Mesendoderm (in vitro differentiated cells): ENCODE measurements at places on chromosomes 1 and 21.

GRCh38 chr1:68384872-68385411 is 64.8 kb downstream of the RPE65 start:
- DNase-seq = no peak

GRCh38 chr1:29470087-29470787 is 233.9 kb downstream of the PTPRU start:
- DNase-seq = peak; percentile 20

- DNase-seq = no peak
Observed at GRCh38 chr1:173495609-173496267, 18.6 kb downstream of the PRDX6 start.

- DNase-seq = peak; percentile 53
Observed at GRCh38 chr1:99652881-99653281, 7.0 kb downstream of the PALMD start.

- DNase-seq = no peak
Observed at GRCh38 chr1:40839943-40840335, 22.2 kb downstream of the CITED4 start.

- no peak for DNase-seq
Observed at GRCh38 chr1:193417403-193417802, 231.0 kb upstream of the B3GALT2 start.

- no peak for DNase-seq
Observed at GRCh38 chr1:24708938-24709337, 36.3 kb upstream of the CLIC4 start.

DNA sequence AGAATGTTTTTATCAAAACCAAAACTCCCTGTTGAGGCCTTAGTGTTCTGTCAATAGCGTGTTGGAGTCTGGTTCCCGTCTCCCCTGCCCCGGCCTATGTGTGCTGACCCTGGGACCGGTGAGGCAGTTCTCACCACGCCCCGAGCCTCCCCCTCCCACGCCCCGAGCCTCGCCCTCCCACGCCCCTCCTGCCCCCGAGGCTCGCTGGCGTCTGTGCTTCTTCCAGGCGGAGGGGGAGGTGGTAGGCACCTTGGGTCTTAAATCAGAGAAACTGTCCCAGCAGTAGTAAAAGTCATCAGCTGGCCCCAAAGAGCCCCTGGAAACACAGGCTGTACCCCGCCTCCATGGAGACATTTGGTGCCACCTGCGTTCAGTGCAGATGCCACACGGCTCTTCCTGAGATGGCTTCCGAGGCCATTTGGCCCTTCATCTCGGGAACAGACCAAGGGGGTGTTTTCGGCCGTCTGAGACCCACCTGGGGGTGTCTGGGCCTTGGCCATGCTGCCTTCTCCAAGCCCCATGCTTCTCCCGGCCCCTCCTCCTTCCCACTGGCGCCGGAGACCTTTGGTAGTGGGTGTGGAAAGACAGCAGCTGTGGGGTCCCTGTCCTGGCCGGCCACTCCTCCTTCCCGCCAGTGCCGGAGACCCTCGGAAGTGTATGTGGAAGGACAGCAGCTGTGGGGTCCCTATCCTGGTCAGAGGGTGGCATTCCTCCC is 44.7 kb downstream of the SKI start:
- no peak for DNase-seq

DNA sequence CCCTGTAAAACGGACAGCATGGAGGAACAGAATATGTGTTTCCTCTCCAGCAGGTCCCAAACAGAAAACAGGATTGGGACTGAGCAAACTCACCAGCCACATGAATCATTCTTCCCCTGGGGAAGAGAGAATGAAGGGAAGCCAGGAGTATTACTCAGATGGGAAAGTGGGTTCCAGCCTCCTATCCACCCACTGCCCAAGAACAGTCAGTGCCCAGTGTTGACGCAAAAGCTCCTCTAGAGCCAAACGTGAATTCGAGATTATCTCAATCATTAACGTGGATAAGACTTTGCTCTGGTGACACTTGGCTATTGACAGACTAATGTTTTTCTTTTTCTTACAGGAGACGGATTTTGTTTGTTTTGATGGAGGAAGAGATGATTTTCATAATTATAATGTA is 9.3 kb downstream of the MIA3 start:
- no peak for DNase-seq

DNA sequence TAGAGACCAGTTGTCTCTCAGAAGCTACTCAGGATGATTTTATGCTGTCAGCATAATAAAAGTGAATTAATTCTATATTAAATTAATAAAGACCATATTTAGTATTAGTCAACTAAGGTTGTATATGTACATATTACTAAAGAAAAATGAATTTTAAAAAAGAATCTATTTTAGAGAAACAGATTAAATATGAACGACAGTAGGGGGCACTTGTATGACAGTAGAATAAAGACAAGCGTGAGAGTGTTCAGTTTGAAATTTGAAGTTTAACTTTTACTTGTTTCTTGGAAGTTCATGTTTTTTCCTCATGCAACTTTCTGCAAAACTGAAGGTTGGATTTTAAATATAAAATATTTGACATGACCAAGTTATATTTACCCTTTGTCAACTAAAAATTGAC is 67.9 kb upstream of the MACF1 start:
- DNase-seq = no peak

GRCh38 chr1:66331658-66332547 is 202.1 kb upstream of the SGIP1 start:
- DNase-seq = peak; percentile 94

- no peak for DNase-seq
Observed at GRCh38 chr1:228150120-228150460, 360 bp downstream of the GJC2 start.

GRCh38 chr1:170664828-170665612 is 1.1 kb downstream of the PRRX1 start:
- peak; percentile 52 for DNase-seq

- DNase-seq = no peak
Observed at GRCh38 chr1:234645474-234645953, 35.5 kb upstream of the IRF2BP2 start.

DNA sequence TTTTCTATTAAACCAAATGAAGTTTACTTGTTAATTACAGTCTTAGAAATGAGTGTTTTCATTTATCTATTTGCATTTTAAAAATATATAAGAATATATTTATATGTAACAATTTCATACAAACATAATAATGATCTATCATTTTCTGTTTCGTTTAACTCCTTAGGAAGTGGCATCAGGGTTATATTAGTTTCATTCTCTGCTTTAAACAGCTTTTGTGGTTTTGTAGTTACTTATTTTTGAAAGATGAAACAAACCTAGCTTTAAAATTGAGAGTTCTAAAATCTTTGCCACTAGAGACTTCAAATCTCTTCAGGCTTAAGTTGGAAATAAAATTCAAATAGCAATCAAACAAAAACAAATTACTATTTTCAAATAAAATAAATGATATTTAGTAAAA is 2110.6 kb downstream of the MRPL39 start:
- DNase-seq = no peak

DNA sequence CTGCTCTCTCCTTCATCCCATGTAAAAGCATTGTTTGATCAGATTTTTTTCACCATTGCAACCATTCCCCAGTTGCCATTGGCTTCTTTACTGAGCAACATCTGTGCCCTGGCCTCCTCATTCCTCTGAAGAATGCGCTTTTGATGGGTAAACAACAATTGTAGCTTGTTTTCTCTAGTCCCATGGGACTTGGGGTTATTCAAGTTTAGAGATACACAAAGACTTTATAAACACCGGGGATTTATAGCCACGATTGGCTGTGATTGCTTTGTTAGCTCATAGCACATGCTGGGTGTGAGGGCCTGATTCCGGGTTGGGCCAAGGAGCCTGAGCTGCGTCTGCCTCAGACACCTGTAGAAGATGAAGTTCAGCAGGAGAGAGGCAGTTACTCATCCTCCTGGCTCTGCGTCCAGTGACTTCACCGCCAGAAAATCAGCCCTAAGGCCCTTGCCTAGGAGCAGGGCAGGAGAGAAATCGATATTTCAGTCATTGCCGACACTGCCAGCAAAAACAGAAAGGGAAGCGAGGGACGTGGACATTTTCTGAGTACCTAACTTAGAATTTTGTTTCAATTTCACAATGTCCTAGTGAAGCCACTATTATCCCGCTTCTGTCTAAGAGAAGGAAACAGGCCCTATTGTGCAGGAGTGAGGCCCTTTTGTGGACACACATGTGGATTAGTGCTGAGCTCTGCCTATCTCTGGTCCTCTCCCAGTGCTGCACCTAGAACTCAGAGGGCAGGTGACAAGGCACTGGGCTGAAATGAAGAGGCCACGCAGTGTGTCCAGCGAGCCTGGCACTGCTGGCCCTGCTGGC is 159.8 kb upstream of the USP24 start:
- no peak for DNase-seq

DNA sequence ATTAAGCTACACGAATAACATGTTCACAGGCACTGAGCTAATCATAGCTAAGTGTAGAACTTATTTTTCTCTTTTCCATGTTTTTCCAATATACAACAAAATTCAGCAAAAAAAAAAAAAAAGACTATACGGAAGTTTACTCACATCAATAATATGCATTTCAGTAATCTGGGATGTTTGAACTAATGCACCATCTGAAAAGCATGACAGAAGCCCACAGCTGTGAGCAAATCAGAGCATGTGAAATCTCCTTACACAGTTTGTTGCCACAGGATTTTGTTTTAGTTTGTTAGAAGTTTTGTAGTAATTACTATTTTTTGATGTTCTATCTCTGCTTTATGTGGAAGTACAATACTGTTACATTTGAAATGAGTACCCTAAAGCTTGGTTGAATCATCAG is 1051.7 kb downstream of the TTLL7 start:
- DNase-seq = no peak

- DNase-seq = no peak
Observed at GRCh38 chr1:39164256-39164655, 40.2 kb upstream of the MACF1 start.

DNA sequence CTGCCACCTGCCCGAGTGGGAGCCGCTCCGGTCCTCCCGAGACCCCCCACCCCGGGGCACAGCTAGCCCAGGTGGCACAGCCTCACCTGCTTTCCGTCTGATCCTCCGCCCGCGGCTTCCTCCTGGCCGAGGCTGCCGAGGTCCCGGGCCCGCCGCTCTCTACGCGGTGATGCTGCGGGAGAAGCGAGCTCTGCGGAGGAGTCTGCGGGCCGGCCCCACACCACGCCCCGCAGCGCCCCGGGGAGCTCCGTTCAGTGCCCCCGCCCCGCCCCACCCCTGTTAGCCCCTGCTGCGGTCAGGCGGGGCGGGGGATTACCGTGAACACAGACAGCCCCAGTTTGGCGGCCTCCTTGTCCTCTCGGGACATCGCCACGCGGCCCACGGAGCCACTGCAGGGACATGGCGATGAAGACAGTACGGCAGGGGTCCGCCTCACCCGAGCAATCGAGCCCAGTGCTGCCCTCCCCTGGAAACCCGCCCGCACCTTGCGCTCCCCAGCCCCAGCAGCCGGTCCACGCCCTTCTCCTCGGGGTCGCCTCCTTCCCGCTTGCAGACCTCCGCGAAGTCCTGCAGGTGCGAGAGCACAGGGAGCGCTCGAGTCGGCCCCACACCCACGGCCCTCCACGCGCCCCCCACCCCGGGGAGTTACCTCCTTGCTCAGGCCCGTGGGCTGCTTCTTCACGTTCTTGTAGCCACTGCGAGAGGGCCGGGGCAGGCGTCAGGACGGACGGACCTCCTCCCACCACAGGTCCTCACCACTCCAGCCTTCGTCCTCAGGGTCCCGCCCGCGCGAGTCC is 933 bp downstream of the C1orf35 start:
- DNase-seq = peak; percentile 64

DNA sequence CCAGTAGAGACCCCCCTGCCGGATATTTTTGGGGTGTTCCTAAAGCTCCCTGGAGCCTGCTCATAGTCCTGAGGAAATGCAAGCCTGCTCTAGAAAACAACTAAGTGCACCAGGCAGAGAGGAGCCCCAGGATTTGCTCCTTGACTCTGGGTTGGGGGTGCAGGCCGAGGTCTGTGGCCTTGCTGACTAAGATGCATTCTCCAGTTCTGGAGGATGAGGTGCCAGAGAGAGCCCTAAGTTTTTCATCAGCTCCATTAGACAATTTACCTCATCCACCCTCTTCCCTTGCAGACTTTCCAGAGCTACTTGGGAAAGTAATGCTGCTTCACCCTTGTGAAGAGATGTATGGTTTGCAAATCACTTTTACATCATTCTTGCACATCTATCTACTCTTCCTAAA is 9.1 kb downstream of the TUFT1 start:
- DNase-seq = no peak
